ENCODE measurements at places on chromosomes 2 and 18.

DNA sequence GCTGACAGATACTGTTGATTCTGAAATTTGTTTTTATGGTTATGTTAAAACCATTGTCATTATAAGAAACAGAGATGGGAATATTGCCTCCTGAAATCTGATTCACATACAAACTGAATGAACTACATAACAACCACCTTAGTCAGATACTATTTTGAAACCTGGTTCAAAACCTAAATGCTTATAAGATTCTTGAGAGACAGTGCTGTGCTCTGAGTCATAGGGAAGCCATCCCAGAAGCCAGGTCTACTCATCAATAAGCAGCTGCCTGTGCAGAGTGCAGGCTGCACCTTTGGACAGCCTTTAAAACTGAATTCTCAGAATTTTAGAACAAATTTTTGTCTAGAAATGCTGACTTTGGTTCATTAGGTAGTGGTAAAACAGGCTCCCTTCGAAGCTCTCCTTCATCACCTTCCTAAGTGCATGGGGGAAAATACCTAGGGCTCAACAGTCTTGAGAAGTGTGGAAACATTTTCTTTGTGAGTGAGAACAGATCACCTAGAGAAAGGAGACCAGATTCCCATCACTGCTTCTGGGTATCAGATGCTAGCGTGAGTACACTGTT is at the start of gene SERPINB7:
TSS of gene SERPINB7 (plus strand) at position 253 of the 565 bp plus-strand sequence. CDS start 6,955 bp downstream, outside the sequence.
- no peak for DNase-seq

DNA sequence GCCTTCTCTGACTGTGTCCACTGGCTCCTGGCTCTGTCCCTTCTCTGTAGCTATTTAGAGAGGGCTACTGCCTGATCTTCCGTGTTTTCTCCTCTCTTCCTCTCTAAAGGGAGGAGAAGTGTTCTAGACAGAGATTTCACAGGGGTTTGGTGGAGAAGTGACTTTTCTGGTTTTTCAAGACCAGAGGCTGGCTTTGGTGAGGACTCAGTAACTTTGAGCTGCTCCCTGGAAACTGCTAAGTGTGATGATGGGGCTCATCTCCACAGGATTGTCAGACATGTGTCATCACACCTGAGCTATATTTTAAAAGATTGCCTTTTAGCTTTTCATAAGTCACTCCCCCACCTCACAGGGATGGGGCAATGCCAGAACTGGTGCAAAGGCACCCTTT is 6.2 kb downstream of the MAL start:
- no peak for DNase-seq

DNA sequence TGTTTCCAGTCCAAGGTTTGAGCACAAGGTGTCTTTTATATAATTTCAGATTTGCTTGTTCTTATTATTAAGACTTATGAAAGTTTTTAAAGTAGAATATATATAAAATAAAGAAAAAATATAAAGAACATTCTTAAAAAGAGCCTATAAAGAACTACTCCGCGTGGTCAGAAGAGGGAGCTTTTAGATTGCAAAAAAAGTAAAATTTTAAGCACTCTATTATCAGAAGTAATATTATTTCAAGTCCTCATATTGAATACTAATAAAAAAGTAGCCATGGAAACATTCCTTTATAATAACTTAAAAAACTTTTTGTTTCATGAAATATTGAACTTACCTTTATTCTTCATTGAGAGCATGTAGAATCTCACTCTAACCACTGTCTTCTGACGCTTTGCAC is 51.4 kb downstream of the LINC00305 start:
- DNase-seq: no peak

DNA sequence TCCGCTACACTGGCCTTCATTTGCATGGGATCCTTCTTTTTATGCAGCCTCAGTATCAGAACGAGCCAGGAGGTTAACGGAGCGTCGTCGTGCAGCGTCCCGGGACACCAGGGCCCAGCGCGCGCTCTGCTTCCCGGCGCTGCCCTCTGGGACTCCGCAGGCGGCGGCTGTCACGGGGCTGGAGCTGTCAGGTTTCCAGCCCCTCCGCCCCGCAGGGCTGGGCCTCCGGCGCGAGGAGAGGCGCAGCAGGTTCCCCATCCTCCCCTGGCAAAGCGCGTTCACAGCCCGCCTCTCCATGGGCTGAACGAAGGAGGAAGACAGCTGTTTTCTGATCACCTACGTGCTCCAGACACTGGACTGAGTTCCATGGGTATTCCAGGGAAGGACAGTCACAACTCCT is 12.5 kb upstream of the PAX8 start:
- DNase-seq: no peak

GRCh38 chr18:22504251-22505030 is 86.7 kb upstream of the CTAGE1 start:
- DNase-seq: no peak
